Stimulated activated CD8-positive, alpha-beta memory T cell treated with anti-CD3 and anti-CD28 coated beads, Interleukin-12 subunit alpha, Interleukin-12 subunit beta, amount 100 ng/mL, for 4 hours (primary cell): ENCODE measurements at places on chromosomes 16 and 17.

DNA sequence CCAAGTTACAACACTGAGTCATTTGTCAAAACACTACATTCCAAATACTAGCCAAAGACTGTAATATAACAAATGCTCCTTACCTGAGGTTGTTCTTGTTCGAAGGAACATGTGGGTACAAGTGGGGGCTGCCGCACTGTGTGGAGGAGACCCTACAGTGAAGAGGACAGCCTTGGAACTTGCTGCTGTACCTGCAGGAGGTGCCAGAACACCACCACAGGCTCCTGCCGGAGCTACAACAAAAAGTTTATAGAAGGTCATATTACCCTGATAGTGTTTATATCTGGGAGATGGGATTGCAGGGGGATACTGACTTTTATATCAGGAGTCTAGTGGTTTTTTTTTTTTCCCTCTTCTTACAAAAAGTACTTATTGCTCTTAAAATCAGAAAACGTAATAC, 37.8 kb upstream of the ALDH3A1 start:
- no peak for DNase-seq

- no peak for DNase-seq
Observed at GRCh38 chr16:85579923-85580580, 33.1 kb upstream of the GSE1 start.

DNA sequence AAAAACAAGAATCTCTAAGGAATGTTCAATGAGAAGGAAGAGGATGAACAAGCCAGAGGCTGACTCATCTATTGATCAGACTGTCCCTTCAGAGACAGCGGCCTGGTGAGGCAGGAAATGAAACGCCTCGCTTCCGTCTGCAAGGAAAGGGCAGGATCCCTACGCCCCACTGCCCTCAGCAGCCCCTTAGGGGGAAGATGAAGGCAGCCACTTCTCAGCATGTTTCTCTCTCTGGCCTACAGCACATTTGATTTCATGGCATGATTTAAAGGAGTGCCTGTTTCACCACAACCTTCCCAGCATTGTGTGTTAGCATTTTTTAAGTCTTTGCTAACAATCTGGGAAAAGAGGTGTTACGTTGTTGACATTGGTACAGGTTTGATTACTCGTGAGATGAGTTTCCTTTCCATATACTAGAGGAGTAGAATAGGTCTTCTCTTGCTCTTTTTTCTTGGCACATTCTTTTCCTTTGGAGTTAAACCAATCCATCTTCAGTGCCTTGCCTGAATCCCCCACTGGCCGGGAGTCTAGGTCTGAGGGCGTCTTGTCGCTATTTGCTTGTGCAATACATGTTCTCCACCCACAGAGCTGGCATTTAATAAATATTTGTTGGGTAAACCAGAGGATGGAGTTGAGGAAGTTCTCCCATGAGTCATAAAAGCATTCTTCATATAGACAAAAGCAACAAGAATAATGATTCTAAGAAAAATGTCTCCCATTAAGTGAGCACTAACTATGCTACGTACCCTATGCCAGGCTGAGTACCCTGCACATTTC, 47.4 kb downstream of the RBFOX3 start:
- DNase-seq = no peak

- peak; percentile 60 for DNase-seq
Observed at GRCh38 chr16:57592591-57593003, 35.8 kb upstream of the ADGRG1 start.

GRCh38 chr16:86012221-86012620, 113.3 kb downstream of the IRF8 start:
- DNase-seq = no peak

- DNase-seq = no peak
Observed at GRCh38 chr16:81571175-81571574, 126.6 kb downstream of the CMIP start.

- DNase-seq = no peak
Observed at GRCh38 chr17:33730131-33730530, 437.0 kb upstream of the ASIC2 start.

DNA sequence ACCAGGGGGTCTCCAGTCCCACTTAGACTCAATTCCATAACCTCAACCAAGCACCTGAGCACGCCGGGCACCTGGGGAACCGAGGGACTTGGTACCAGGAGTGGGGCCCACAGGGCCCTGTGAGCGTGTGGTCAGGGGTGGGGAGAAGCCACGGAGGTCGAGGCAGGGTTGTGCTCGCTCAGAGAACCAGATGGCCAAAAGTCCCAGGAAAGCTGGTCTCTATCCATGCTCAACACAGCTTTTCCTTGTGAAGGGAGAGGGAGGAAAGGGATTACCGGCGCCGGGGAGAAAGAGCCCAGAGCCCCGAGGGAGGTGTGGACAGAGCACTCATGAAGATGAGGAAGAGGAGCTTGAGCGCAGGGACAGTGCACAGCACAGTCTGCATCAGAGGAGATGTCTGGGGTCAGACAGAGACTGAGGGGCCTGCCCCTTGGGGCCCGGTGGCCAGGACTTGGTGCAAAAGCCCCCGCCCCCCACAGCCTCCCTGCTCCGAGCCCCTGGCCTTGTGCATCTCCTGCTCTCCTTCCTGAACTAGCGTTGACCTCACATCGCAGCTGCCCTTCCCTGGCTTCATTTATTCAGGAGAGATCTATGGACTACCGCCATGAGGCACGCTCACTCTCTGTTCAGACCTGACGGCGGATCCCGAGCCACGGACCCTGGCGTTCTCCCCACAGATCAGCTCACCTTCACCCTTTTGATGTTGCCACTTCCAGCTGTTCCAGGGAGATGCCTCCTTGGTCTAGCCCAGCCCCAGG, 355.4 kb upstream of the TNRC6C start:
- DNase-seq = no peak

- no peak for DNase-seq
Observed at GRCh38 chr16:70490261-70490660, 33.1 kb downstream of the COG4 start.

DNA sequence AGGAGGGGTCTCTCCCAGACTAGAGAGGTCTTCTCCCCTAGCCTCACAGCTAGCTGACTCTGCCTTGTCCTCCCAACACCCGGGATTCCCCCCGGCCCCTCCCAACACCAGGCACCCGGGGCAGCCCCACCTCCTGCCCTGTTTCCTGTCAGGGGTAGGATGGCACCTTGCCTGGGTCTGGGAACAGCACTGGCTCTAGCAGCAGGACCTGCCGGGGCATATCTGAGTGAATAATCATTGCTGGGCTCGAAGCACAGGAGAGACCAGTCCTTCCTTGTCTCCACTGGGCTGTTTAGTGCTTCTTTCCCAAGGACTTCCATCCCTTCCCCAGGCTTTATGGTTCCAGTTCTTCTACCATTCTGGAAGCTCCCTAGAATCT, 25.7 kb downstream of the MINK1 start:
- no peak for DNase-seq

GRCh38 chr17:19975601-19976000, 2.0 kb downstream of the AKAP10 start:
- DNase-seq = no peak

DNA sequence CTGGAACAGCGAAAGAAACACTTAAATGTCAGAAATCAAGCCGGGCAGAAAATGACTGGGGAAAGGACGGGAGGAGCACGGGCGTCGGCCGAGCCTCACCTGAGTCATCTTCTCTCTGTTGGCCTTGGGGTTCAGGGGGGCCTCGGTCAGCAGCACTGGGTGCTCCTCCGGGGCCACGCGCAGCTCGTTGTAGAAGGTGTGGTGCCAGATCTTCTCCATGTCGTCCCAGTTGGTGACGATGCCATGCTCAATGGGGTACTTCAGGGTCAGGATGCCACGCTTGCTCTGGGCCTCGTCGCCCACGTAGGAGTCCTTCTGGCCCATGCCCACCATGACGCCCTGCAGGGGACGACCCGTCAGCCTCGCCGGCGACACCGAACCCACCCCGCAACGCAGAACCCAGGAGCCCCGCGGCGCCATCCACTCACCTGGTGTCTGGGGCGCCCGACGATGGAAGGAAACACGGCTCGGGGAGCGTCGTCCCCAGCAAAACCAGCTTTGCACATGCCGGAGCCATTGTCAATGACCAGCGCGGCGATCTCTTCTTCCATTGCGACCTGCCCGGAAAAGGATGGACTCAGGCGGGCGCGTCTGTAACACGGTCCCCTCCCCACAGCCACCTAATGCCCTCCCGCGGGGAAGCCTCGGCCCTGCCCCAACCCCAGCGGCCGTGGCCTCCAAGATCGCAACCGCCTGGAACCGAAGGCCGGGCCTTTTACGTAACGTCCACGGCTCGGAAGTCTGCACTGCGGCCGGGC, 616 bp downstream of the ACTG1 start:
- DNase-seq = no peak

DNA sequence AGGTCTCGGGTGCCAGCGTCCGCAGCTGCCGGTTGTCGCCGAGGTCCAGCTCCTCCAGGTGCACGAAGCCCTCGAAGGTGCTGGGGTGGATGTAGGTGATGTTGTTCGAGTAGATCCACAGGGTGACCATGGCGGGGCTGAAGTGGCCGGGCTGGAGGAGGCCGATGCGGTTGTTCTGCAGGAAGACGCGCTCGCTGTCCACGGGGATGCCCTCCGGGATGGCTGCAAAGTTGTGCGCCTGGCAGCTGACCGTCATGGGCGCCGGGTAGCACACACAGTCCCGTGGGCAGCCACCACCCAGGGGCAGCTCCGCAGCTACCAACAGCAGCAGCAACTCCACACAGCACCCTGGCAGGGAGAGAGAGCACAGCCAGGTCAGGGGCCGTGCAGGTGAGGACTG, 87.7 kb downstream of the RTN4RL1 start:
- DNase-seq = no peak

GRCh38 chr16:88970050-88970449, 7.0 kb downstream of the CBFA2T3 start:
- no peak for DNase-seq

- DNase-seq = no peak
Observed at GRCh38 chr17:2905696-2906501, 109.7 kb downstream of the RAP1GAP2 start.

GRCh38 chr17:69981441-69981840, 93.6 kb upstream of the KCNJ16 start:
- DNase-seq = no peak

- DNase-seq = peak; percentile 80
Observed at GRCh38 chr16:88686439-88687253, at the start of gene SNAI3. TSS of gene SNAI3 (minus strand) at chr16:88686507. CDS start at chr16:88686406, 101 bp downstream.

DNA sequence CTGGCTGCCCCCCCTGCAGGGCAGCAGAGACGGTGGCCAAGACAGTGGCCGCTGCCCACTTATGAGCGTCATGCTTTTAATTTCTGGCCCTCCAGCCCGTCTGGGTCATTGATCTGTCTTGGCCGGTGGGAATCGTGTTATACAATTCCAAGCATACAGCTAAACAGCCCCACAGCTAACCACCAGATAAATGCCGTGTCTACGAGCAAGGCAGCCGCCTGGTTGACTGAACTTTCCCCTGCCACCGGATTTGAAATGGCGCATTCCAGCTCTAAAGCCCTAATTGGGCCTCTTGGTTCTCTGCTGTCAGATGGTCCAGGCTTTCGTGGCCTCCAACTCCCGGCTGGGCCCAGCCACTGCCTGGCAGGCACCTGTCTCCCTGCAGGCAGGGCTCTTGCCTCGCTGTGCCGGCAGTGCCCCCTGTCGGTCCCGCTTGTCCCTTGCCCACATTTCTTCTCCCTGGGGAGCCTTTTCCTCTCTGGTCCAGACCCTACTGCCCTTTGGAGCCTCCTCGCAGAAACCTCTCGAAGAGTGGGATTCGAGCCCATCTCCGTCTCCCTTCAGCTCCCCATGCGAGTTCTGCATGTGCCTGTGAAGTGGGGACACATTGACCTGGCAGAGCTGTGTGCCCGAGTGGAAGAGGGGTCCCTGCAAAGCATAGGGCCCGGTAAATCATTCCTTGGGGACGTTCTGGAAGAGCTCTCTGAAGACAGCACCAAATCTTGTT, 1.8 kb upstream of the RBFOX3 start:
- DNase-seq = peak; percentile 3

DNA sequence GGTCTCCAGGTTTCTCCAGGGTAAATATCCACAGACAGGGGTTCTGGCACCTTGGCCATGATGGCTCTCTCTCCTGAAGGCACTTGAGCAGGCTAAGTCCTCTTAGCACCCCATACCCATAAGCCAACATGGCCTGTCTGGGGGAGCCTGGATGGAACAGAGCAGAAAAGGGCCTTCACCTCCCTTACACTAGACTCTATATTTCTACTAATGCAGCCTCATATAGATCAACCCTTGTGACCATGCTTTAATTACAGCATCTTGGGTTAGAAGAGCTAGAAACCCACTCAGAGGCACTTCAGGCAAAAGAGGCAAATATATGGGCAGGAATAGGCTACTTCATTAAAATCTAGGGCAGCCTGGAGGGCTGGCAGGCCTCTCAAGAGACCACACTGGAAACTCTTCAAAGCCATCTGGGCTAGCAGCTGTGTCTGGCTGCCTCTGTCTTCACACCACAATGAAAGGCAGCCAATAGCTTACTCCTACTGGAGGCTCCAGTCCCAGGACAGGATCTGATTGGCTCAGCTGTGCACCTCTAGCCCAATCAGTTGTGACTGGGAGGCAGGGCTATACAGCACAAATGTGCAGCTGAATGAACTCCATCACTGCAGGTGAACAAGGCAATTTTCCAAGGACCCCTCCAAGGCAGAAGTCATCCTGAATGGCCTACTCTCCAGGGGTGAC, 4.7 kb upstream of the CDT1 start:
- no peak for DNase-seq

GRCh38 chr16:88061346-88062110, 110.3 kb downstream of the BANP start:
- DNase-seq = no peak

- DNase-seq = no peak
Observed at GRCh38 chr17:55873017-55873758, 122.3 kb downstream of the PCTP start.

DNA sequence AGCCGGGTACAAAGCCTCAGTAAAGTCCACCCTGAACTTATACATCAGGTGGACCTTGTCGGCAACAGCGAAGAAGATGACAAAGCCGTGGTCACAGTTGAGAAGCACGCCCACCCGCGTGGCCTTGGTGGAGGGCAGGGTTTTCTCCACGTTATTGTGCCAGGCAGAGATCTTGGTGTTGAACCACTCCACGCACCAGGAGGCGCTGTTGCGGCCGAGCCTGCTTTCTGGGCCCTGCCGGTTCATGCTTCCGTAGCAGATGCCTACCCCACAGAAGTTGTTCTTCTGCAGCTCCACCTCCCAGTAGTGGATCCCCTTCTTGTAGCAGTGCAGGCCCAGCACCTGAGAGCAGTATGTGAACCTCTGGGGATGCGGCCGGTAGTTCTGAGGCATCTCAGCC, 22.1 kb downstream of the TRIM25 start:
- DNase-seq = peak; percentile 14

GRCh38 chr16:9318764-9319163, 227.3 kb downstream of the HAPSTR1 start:
- no peak for DNase-seq

- DNase-seq = no peak
Observed at GRCh38 chr16:66918803-66919568, at the start of gene CDH16. TSS of gene CDH16 (minus strand) at chr16:66918885. CDS start at chr16:66918065, 820 bp downstream.
